Activated CD4-positive, alpha-beta memory T cell treated with anti-CD3 and anti-CD28 coated beads, Interleukin-2, amount 10 ng/mL, durations not matched to agents 7 days and 5 days (primary cell): ENCODE measurements at places on chromosomes 4 and X. TPM values are rescaled to one million over a fixed set of nuclear protein-coding genes. Genes with fewer than 3 reads are reported as not detected.

Gene TCEAL9
- 0.50 TPM for total RNA-seq

Gene DUSP21
- not detected for total RNA-seq

Gene PHOX2B
- not detected for total RNA-seq

DNA sequence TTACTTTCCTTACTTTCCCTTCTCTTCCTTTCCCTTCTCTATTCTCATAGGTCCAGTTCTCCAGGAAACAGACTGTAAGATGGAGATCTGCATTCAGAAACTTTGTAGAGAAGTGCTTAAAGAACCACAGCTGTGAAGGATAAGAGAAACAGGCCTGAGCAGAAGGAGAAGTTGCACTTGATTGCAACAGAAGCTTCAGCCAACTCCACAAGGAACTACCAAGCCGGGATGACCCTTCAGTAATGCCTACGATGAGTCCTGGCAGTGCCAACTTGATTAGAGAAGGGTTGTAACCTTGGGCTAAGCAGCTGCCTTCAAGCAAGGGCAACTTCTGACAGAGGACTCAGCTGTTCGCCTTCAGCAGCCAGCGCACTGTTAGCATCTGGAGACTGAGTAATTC is 413.3 kb upstream of the RASGEF1B start:
- H3K27ac ChIP-seq = no peak overlapping the region
- H3K36me3 ChIP-seq = no peaks in the 10 kb centered on the region
- no peak for DNase-seq
- H3K4me1 ChIP-seq = no peaks in the 10 kb centered on the region
- peaks cover 4% of the 10 kb centered on the region for H3K27me3 ChIP-seq

- no peak overlapping the region for H3K27ac ChIP-seq
- H3K27me3 ChIP-seq = no peaks in the 10 kb centered on the region
- DNase-seq = no peak
- H3K36me3 ChIP-seq = no peaks in the 10 kb centered on the region
Observed at GRCh38 chr4:94534401-94535312, 82.9 kb downstream of the PDLIM5 start.

DNA sequence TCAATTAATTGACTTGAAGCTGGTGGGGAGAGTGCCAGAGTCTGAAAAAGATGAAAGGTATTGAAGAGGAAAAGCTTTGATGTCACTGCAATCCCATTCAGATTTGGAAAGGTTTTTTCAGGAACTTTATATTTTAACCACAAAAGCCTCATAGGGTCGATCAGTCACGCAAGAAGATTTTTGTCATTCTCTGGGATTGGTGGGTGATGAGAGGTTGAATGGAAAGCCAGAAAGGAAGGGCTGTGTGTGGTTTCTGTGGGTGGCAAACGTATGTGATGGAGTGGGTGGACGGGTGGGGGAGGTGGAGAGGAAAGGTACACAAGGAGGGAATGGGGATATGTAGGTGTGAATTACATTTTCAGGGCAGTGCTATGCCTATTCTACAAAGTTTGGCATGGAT is 173.8 kb upstream of the SCML1 start:
- DNase-seq = no peak
- no peaks in the 10 kb centered on the region for H3K36me3 ChIP-seq
- no peak overlapping the region for H3K27ac ChIP-seq
- H3K4me3 ChIP-seq = no peak overlapping the region

DNA sequence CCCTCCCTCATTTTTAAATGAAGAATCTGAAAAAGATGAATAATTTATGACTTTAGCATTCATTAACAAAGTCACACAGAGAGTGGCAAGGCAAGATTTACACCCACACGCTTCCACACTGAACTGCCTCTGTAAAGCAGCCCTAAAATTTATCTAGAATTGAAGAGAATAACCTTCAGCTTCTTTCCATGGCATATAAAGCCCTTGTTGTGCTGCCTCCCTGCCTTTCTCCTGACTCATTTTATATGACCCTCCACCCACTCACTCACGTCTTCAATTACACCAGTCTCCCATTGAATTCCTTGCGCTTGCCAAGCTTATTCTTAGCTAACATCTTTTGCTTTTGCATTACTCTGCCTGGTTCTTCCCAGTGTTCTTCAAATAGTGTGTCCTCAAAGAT is 2649.3 kb downstream of the PCDH7 start:
- no peak overlapping the region for H3K27ac ChIP-seq
- H3K4me3 ChIP-seq = no peak overlapping the region
- no peaks in the 10 kb centered on the region for H3K27me3 ChIP-seq
- DNase-seq = no peak
